ENCODE measurements at places on chromosomes 12 and 14.
A peak's percentile ranks its signal among the peaks of the same experiment; 100 is the strongest.

DNA sequence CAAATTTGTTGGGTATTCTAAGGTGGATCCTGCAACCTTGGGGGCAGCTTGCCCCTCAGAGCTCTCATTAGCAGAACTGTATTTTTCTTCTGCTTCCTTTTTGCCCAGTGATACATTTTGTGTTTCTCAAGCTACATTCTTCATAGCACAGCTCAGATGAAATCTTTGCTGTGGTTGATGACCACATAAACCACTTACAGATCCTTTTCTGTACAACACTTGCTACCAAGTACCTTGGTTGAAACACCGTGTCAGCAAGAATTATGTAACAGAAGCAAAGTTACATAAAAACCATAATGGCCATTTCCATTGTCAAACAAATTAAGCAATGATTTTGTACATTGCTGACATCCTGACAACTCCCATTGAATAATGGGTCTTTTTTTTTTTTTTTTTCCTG lies 9.7 kb upstream of the PLBD1 start:
- no peaks in the 10 kb centered on the region for H3K27me3 ChIP-seq
- H3K4me1 ChIP-seq: no peaks in the 10 kb centered on the region
- no peak for DNase-seq
- H3K4me3 ChIP-seq: no peak overlapping the region

DNA sequence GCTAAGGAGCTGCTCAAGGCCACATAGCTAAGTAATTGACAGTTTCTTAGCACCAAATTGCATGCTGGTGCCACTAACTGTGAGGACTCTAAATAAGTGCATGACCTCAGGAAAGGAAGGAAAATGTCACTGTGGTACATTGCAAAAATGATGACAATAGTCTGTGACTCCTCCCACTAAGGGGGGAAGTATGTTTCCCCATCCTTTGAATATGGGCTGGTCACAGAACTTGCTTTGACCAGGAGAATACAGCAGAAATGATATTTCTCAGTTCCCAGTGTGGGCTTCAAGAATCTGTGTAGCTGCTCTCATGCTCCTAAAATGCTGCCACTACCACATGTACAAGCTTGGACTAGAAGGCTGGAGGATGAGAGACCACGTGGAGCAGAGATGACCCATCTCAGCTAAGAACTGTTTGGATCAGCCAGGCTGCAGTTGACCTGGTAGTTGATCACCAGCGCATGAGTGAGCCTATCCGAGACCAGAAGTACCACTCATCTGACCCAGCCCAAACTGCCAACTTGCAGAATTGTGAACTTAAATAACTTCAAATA lies 42.2 kb upstream of the NOS1 start:
- H3K27ac ChIP-seq: no peak overlapping the region
- no peaks in the 10 kb centered on the region for H3K27me3 ChIP-seq
- H3K36me3 ChIP-seq: no peaks in the 10 kb centered on the region
- no peak for DNase-seq
- no peaks in the 10 kb centered on the region for H3K4me1 ChIP-seq
- no peak overlapping the region for H3K4me3 ChIP-seq

- no peak overlapping the region for H3K27ac ChIP-seq
- H3K4me1 ChIP-seq: no peaks in the 10 kb centered on the region
- DNase-seq: no peak
- no peaks in the 10 kb centered on the region for H3K27me3 ChIP-seq
These were observed 19.5 kb downstream of the CCDC91 start for GRCh38 chr12:28209782-28210181.

DNA sequence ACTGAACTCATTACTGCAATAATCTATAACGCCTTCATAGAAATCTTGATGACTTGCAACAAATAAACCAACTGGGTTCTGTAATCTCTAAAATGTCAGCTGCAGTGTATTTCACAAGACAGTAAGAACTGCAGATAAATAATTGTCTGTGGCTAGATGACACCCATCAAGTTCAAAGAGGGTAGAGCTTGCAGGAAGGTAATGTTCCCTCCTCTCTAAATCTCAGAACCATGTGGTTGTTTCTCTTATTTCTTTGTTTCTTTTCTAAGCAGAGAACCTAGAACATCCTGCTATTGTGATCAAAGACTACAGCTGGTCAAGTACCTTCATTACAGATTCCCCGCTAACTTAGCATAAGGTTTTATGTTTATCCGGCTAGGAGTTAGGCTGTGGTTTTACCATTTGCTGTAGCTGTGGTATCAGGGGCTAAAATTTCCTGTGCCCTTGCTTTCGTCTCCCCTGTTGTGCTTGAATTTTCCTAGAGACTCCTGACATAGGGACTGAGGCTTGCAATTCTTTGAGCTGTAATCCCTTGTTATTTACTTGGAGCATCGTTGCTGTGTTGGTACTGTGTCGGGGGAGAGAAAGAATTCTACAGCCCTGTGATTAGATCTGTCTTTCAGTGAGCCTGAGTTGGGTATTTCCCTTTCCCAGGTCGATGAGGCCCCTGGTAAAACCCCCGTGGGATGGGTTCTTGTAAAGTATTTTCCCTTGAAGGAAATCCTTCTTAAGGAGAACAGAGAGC lies 253.1 kb upstream of the BTG1 start:
- no peak for DNase-seq
- H3K27me3 ChIP-seq: no peaks in the 10 kb centered on the region
- H3K36me3 ChIP-seq: no peaks in the 10 kb centered on the region
- no peak overlapping the region for H3K27ac ChIP-seq
- peaks cover 25% of the 10 kb centered on the region for H3K4me1 ChIP-seq

DNA sequence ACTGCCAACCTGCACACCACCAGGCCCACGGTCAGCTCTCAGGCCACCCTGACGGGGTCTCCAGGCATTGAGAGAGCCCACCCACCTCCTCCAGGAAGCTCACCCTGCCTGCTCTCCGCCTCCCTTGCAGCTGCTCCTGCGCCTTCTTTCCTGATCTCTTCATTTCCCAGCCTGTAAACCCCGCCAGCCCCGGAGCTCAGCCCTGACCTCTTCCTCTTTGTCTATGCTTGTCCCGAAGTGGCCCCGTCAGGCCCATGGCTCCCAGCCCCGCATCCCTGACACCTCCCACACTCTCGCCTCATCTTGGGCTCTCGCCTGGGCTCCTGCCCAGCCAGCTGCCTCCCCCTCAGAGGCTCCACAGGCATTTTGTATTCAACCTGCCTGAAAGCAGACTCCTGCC lies 139.3 kb downstream of the CALM1 start:
- H3K27ac ChIP-seq: no peak overlapping the region
- no peaks in the 10 kb centered on the region for H3K4me1 ChIP-seq
- no peak overlapping the region for H3K4me3 ChIP-seq
- DNase-seq: no peak
- no peaks in the 10 kb centered on the region for H3K27me3 ChIP-seq

GRCh38 chr14:73630009-73630780 lies 14.6 kb upstream of the DNAL1 start:
- H3K27ac ChIP-seq: no peak overlapping the region
- H3K27me3 ChIP-seq: no peaks in the 10 kb centered on the region
- no peaks in the 10 kb centered on the region for H3K4me1 ChIP-seq
- no peaks in the 10 kb centered on the region for H3K36me3 ChIP-seq
- no peak for DNase-seq

DNA sequence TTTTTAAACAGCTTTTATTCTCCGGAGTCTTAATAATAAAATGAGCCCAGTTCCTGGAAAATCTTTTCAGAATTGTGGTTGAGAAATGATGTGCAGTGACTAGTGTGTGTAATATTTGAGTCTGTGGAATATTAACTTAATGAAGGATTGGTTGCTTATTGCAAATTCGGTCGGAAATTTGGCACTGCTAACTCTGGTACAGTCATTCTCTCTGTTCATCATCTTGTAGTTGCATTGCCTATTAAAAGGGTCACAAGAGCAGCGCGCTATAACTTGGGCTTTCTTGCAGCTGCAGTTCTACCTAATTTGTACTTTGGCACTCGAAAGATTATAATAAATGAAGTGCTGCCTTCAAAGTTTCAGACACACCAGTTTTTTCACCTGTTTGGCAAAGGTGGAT lies 146.0 kb downstream of the FLRT2 start:
- no peaks in the 10 kb centered on the region for H3K36me3 ChIP-seq
- H3K27me3 ChIP-seq: no peaks in the 10 kb centered on the region
- no peaks in the 10 kb centered on the region for H3K4me1 ChIP-seq
- no peak overlapping the region for H3K27ac ChIP-seq

- peak overlapping the region; percentile 78 for H3K4me3 ChIP-seq
- H3K4me1 ChIP-seq: peaks cover 17% of the 10 kb centered on the region
- DNase-seq: no peak
- H3K27ac ChIP-seq: no peak overlapping the region
- H3K36me3 ChIP-seq: no peaks in the 10 kb centered on the region
These were observed 4.6 kb upstream of the CACNB3 start for GRCh38 chr12:48813465-48814261.

- DNase-seq: no peak
- no peaks in the 10 kb centered on the region for H3K36me3 ChIP-seq
- H3K27me3 ChIP-seq: no peaks in the 10 kb centered on the region
- H3K4me3 ChIP-seq: no peak overlapping the region
These were observed 99.8 kb upstream of the DIO2 start for GRCh38 chr14:80310938-80311750.

- H3K36me3 ChIP-seq: no peaks in the 10 kb centered on the region
- DNase-seq: no peak
- H3K27me3 ChIP-seq: no peaks in the 10 kb centered on the region
- no peak overlapping the region for H3K27ac ChIP-seq
These were observed 379.3 kb downstream of the DPF3 start for GRCh38 chr14:72514660-72515025.

GRCh38 chr12:57712701-57713100 lies 18.8 kb downstream of the OS9 start:
- H3K4me1 ChIP-seq: no peaks in the 10 kb centered on the region
- H3K36me3 ChIP-seq: no peaks in the 10 kb centered on the region
- no peak overlapping the region for H3K4me3 ChIP-seq
- no peak for DNase-seq

DNA sequence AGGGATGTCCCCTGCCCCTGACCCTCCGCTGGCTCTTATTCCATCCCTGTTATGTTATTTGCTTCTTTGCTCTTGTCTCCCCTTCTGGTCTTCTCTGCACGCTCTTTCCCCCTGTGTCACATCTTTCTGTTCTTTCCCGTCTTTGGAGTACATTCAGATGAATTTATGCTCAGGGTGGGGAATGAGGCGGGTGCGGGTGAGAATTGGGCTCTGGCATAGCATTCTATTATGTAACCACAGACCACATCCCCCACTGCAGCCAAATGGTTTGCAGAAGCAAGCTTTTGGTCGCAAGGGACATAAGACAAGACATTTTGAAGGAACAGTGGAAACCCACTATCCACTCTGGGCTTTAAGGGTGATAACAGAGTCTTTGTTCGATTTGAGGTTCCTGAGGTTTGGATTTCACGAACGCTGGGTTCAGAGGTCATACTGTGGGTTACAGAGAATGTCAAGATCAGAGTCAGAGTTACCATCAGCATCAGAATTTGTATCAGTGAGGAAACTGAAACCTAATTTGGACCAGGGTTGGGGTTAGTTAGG lies 3.8 kb downstream of the ENDOU start:
- no peaks in the 10 kb centered on the region for H3K36me3 ChIP-seq
- H3K4me3 ChIP-seq: no peak overlapping the region
- no peak overlapping the region for H3K27ac ChIP-seq
- DNase-seq: no peak

GRCh38 chr12:53067074-53067992 lies 11.9 kb downstream of the SPRYD3 start:
- no peaks in the 10 kb centered on the region for H3K4me1 ChIP-seq
- DNase-seq: no peak
- H3K36me3 ChIP-seq: no peaks in the 10 kb centered on the region

- H3K4me3 ChIP-seq: no peak overlapping the region
- no peaks in the 10 kb centered on the region for H3K36me3 ChIP-seq
- DNase-seq: no peak
- H3K27me3 ChIP-seq: no peaks in the 10 kb centered on the region
- no peak overlapping the region for H3K27ac ChIP-seq
These were observed 245.3 kb downstream of the ZFP36L1 start for GRCh38 chr14:68547305-68548193.

DNA sequence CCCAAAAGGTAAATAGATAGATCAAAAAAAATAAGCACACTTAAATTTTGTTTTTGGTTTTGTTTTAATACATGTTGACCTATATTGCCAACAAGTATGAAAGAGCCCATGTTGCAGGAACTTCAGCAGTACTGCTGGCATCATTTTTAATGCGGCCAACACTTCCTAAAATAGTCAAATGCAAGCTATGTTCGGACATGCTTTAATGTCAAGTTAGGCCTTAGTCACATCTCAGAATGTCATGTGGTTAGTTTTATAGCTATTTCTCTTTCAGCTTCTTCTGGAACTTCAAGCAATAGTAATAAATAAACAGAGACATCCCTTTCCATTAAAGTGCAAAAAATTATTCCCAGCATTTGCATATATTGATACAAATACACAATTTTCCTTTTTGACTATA lies 153.4 kb downstream of the PIK3C2G start:
- H3K27me3 ChIP-seq: no peaks in the 10 kb centered on the region
- no peak overlapping the region for H3K27ac ChIP-seq
- no peaks in the 10 kb centered on the region for H3K36me3 ChIP-seq
- no peak overlapping the region for H3K4me3 ChIP-seq
- no peak for DNase-seq

- H3K36me3 ChIP-seq: no peaks in the 10 kb centered on the region
- no peak overlapping the region for H3K27ac ChIP-seq
- no peaks in the 10 kb centered on the region for H3K4me1 ChIP-seq
- no peak for DNase-seq
- no peak overlapping the region for H3K4me3 ChIP-seq
These were observed 14.4 kb downstream of the TRHDE start for GRCh38 chr12:72286526-72286925.

GRCh38 chr14:90318016-90318415 lies 13.7 kb downstream of the NRDE2 start:
- H3K27ac ChIP-seq: no peak overlapping the region
- H3K4me1 ChIP-seq: no peaks in the 10 kb centered on the region
- no peaks in the 10 kb centered on the region for H3K36me3 ChIP-seq
- H3K4me3 ChIP-seq: no peak overlapping the region
- no peak for DNase-seq
- H3K27me3 ChIP-seq: no peaks in the 10 kb centered on the region

GRCh38 chr12:46509135-46509534 lies 136.6 kb upstream of the SLC38A2 start:
- no peak overlapping the region for H3K4me3 ChIP-seq
- no peak overlapping the region for H3K27ac ChIP-seq
- no peak for DNase-seq
- H3K36me3 ChIP-seq: no peaks in the 10 kb centered on the region

DNA sequence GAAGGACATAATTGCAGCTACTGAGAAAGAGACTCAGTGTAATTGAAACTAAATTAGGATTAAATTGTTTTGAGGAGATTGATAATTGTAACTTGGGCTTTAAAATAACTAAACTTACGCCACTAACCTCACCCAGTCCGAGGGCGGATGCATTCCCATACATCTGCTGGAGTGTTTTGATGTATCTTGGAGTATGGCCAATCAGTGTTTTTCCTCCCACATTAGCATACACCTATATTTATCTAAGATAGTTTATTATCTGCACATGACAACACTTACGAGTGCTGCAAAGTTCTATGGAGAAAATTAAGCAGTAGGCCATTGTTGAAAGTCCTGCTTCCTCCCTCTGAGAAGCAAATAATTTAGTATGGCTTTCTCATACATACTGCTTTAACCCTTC lies 184.7 kb upstream of the PLEKHG7 start:
- H3K36me3 ChIP-seq: no peaks in the 10 kb centered on the region
- no peak overlapping the region for H3K4me3 ChIP-seq
- H3K4me1 ChIP-seq: no peaks in the 10 kb centered on the region
- H3K27ac ChIP-seq: no peak overlapping the region

All from MM.1S (cell line).